Heart left ventricle (tissue), 16 donors: ENCODE measurements at places on chromosomes 4 and X. TPM values are rescaled to one million over a fixed set of nuclear protein-coding genes. Genes with fewer than 3 reads are reported as not detected.

DNA sequence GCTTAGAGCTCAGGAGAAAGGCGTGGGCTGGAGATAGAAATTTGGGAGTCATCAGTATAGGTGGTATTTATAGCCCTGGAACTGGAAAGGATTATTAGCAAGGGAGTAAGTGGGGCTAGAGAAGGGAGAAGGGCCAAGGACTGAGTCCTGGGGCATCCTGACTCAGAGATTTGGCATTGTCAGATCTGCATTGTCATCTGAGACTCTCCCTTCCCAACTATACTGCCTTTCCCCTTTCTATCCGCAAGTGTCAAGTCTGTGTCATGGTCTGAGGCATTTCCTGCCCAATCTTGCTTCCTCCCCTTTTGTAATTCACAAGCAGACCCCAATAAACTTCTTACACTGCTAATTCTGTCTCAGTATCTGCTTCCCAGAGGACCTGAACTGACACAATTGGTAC, 24.4 kb upstream of the SLC25A43 start:
- no peak for DNase-seq

The ADGRG4 gene
- not detected for polyA plus RNA-seq

- DNase-seq, result no peak
Measured at GRCh38 chr4:15375667-15376066, 52.2 kb upstream of the C1QTNF7 start.

The PABPC5 gene
- polyA plus RNA-seq, result 0.23 TPM

DNA sequence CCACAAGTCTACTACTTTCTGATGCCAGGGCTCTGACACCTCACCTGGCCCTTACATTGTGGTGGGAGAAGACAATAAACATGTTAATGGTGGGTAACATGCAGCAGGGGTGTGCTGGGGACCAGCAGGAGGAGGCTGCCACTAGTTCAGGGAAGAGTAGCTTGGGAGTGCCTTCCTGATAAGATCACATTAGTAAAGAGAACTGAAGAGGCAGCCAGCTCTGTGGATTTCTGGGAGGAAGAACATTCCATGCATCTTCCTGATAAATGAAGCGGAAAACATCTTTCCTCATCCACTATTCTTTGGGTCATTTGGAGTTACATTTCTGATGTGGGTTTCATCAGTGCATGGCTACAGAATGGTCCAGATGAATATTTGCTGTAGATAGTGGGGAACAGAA, 9.0 kb downstream of the RNF150 start:
- no peak for DNase-seq

DNA sequence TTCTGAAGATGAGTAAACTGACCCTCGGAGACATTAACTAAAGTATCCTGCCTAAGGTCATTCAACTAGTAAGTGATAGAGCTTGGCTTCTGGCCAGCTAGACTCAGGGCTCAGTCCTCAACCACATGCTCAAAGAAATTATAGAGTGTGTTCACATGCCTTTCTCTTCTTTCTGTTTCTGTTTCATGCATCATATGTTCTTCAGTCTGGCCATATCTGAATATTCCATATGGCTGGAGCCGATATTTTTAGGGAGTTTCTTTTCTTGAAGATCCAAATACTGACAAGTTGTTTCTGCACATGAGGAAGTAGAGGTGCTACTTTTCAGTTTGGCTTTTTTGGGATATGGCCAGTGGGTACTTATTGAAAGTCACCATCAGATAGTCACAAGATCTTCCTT, 44.9 kb downstream of the MMRN1 start:
- DNase-seq, result no peak

DNA sequence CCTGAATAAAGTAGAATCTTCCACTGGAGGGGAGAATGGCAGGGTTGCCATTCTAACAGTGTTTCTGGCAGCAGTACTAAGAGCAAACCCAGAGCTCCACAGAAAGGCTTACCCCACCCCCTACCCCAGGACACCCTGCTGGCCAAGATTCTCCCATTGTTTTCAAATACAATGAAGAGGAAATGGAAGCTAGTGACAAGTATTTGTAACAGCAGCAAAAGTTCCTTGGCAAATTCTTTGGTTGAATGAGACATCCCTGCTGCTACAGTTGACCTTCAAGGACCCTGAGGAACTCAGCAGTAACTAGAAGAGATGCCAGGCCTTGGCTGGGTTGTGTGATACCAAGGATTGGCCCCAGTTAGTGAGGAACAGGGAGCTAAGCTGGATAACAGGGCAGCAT, 124.2 kb upstream of the DGKK start:
- DNase-seq, result no peak

DNA sequence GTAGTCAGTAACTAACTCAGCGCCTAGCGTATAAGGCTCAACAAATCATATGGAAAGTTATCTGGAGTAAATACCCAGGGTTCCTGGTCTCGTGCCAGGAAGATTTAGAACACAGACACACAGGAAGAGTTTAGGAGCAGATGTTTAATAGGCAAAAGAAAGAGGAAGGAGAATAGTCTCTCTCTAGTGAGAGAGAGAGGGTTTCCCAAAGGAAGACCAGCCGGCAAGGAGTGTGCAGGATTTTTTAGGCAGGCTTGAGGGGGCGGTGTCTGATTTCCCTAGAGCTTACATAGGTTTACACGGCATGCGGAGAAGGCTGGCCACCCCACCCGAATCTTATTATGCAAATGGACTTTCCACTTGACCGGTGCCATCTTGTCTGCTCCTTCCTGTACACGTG, 284.0 kb upstream of the FRG1 start:
- DNase-seq, result no peak

GRCh38 chr4:71338846-71339593, at the start of gene SLC4A4:
TSS of gene SLC4A4 (plus strand) at chr4:71339020.
- DNase-seq, result no peak

The ZBTB49 gene
- 2.0 TPM for polyA plus RNA-seq
